Right hindlimb (tissue), 1 donor: ENCODE measurements at places on chromosomes 7 and 10.
A peak's percentile ranks its signal among the peaks of the same experiment; 100 is the strongest.

DNA sequence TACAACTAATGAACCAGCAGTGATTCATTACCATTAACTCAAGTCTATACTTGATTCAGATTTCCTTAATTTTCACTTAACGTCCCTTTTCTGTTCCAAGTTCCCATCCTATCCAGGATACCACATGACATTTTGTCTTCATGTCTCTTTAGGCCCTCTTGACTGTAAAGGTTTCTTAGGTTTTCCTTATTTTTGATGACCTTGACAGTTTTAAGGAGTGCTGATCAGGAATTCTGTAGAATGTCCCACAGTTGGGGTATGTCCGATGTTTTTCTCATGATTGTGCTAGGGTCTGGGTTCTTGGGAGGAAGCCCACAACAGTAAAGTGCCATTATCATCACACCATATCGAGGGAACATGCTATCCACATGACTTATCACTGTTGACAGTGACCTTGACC, 162.7 kb downstream of the PTPN20 start:
- no peak for DNase-seq

DNA sequence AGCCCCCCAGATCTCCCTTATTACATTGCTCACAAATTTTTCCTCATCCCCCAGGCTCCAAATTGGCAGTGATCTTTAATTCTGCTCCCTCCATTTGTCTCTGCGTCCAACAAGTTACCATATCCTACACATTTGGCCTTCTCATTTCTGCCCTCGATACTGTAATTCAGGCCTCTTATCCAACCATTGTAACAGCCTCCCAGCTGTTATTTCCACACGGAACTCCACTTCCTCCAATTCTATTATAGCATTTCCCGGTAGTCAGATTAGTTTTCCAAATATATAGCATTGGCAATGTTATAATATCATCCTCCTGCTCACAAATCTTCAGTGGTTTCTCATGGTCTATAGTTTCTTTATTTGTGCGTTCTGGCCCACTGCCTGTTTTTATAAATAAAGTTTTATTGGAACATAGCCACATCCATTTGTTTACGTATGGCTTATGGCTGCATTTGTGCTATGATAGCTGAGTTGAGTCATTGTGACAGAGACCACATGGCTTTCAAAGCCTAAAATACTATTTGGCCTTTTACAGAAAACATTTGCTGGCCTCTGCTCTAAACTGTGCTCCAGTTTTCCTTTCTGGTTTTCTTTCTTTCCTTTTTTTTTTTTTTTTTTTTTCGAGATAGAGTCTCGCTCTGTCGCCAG, 126.5 kb upstream of the ZNF438 start:
- DNase-seq = no peak

GRCh38 chr7:66894463-66895080, 26.5 kb upstream of the TMEM248 start:
- peak; percentile 47 for DNase-seq

- no peak for DNase-seq
Measured at GRCh38 chr10:112985690-112986543, 35.9 kb downstream of the TCF7L2 start.

- DNase-seq = no peak
Measured at GRCh38 chr7:16202303-16202702, 219.0 kb downstream of the CRPPA start.

GRCh38 chr7:87474533-87475358, 734 bp downstream of the ABCB4 start:
- DNase-seq = peak; percentile 21

GRCh38 chr10:80170641-80171040, 34.7 kb downstream of the ANXA11 start:
- peak; percentile 11 for DNase-seq
